ENCODE measurements at places on chromosomes 12 and 14.
A peak's percentile ranks its signal among the peaks of the same experiment; 100 is the strongest.

DNA sequence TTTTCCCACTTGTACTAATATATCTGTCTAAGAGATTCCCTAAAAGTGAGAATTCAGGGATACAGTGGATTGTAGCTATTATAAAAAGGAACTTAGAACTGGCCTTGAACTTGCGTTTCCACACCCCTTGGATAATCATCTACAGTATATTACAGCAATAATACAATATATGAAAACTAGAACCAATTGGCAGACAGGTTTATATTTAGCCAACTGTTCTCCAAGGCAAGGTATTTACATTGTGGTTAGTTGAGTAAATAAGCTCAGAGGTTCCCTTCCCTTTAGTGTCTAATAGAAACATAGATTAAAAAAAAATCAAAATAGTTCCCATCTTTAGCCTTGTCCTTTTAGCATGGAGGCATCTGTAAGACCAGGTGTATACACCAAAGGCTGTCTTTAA, 42.1 kb downstream of the LIMA1 start:
- DNase-seq, result no peak

DNA sequence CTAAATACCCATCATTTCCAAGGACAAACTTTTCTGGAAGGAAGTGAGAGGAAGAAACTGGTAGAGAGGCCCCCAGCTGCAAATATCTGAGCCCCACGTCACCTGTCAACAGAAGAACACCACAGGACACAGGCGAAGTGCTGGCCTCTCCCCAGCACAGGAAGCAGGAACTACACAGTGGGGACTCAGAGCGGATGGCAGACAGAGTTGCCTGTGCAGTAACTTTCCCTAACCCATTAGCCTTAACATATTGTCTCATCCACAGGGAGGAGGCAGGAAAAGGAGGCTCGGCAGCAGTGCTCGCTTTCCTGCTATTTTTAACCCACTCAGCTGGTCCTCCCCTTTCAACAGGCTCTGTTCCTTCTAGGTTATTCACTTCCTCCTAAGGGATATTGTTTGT, 111.5 kb upstream of the TMPO start:
- DNase-seq, result no peak

DNA sequence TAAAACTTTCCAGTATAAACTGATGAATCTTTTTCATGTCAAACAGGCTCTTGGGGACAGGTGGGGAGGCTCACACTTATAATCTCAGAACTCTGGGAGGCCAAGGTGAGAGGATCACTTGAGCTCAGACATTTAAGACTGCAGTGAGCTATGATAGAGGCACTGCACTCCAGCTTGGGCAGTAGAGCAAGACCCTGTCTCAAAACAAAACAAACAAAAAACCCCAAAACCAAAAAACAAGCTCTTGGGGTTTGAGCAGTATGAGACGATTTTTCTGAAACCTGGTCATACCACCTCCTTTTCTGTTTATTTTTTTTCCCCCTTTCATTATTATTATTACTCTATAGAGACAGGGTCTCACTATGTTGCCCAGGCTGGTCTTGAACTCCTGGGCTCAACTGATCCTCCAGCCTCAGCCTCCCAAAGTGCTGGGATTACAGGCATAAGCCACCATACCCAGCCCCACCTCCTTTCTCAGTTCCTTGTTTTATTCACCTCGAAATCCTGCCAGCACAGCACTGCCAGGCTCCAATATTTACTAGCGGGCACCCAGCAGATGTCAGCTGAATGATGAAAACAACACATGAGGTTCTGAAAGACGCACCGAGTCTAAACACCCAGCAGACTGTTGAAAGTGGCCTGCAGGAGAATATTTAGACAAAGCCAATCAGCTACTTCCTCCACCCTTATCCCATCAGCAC, 19.5 kb upstream of the CDK17 start:
- DNase-seq, result no peak

DNA sequence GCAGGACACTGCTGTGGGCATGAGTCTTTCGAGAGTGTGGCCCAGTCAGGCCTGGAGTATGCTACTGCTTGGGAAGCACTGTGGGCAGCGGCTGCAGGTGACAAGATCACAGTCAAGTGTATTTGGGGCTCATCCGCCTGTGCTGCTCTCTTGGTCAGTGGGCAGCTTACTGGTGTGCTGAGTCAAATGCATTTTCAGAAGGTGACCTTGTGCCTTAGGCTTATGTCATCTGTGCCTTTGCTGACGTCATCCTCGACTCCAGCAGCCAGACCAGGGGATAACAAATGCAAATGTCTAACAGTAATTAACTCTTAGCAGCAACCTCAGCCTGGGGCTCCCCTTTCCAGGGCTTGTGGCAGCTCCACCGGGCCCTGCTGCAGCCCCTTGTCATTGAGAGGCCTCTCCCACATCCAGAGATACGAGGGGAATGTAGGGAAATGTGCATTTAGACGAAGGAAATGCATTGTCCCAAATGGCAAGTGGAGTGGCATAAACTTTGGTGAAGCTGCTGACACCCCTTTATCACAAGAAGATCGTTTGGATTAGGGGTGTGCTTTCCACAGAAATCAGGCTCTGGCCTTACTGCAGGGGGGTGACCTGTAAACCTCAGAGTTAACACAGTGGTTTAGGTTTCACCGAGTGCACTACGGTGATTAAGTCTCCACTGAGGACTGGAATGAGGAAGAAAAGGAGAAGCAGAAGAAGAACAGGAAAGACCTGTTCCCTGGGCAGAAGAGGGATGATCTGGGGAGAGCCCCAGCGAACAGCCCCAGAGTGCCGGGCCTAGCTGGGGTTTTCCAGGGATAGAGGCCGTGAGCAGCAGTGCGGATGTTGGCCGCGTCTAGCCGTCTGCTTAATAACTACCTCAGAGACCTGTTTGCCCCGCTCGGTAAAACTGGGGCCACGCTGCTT, 39.7 kb downstream of the PSMA6 start:
- DNase-seq, result peak; percentile 21

DNA sequence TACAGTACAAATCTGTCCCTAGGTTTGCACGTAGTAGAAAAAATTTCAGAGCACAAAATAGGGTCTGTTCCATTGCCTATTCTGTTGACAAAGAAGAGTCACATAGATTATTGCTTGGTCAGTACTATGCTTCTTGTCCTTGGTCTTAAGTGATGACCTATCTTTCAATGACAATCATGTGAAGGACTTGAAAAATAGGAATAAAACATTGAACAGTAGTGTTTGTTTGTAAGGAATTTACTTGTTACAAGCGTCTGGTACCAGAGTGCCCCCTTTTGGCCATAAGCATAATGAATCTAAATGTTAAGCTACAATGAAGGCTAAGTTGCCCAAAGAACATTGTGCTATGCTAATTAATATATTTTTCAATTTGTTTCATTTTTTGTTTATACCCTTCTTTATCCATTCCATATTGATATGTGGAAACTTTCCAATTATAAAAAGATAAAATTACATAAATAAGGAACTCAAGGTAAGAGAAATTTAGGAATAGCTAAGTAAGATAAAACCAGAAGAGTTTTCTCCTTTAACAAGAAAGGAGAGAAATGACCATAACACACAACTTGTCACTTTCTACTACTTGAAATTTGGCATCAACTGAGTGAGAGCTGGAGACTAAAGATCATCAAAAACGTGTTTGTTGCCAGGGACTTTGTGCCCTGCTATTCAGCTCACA, 204.7 kb downstream of the EPS8 start:
- peak; percentile 63 for DNase-seq

- no peak for DNase-seq
Measured at GRCh38 chr14:73237219-73237785, at the start of gene PAPLN. PAPLN (plus strand) TSS chr14:73237506; CDS start chr14:73239779, 2,273 bp downstream.

- DNase-seq, result peak; percentile 6
Measured at GRCh38 chr14:94805680-94806288, 35.9 kb upstream of the GSC start.

- DNase-seq, result no peak
Measured at GRCh38 chr12:25433024-25433423, 120.1 kb downstream of the LMNTD1 start.

Data from fibroblast of skin of right quadriceps (primary cell).